Fibroblast of skin of abdomen (primary cell): ENCODE measurements at places on chromosomes 6 and 20.

- no peak for DNase-seq
Observed at GRCh38 chr6:135054226-135054568, 425 bp downstream of the HBS1L start.

DNA sequence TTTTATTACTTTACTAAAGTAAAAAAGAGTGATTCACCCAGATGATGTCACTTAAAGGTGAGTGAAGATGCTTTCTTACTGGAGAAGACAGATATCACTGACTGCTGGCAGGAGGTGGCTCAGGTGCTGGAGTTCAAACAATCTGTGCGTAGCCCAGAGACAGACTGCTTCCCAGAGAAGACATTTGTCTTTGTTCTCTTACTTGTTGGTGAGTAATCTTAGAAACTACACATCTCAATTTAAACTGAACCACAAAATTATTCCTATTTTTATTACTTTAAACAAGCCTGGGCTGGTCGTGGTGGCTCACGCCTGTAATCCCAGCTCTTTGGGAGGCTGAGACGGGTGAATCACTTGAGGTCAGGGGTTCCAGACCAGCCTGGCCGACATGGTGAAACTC, 92.2 kb downstream of the CEP162 start:
- no peak for DNase-seq

DNA sequence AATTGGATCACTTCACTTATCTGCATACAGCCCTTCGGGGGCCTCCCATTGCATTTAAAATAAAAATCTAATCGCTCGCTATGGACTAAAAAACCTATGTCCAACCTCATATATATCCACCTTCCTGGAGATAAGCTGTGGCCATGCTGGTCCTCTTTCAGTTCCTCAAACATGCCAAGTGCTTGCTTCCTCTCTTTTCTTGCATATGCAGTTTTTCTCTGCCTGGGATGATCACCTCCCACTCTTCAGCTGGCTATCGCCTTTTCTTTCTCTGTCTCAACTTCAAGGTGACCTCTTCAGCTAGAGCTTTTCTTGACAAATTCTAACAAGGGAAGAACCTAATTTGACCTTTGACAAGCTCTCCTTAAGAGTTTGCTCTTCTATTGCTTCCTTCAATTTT, 5.6 kb upstream of the TFB1M start:
- no peak for DNase-seq

DNA sequence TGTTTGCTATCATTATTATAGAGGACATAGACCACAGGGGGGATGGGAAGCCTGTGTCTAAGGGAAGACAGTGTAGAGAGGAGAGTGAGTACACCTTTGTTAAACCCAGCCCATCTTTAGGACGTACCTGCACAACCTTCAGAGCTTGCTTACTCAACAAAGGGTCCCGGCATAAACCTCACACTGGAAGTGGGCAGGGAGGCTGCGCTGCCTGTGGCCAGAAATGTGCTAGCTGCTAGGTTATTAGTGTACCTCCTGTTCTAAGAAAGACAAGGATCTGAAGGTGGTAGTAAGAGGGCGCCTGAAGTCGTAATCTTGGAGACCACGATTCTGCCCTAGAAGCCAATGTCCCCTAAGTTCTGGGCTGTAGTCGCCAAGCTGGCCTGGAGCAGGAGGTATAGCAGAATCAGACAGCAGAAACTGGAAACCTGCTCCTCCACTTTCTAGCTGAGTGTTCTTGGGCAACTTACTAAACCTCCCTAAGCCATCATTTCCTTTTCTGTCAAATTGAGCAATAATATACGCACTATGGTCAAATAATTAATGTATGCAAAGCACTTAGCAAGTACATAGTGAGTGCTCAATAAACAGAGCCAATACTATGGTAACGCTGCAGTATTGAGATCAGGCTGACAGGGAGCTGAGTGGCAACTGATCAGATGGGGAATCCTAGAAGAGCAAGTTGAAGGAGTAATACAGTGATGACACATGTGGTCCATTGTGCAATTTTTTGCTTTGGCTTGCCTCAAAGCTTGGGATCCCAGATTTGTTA, 16.8 kb upstream of the AKIRIN2 start:
- DNase-seq, result peak; percentile 20

DNA sequence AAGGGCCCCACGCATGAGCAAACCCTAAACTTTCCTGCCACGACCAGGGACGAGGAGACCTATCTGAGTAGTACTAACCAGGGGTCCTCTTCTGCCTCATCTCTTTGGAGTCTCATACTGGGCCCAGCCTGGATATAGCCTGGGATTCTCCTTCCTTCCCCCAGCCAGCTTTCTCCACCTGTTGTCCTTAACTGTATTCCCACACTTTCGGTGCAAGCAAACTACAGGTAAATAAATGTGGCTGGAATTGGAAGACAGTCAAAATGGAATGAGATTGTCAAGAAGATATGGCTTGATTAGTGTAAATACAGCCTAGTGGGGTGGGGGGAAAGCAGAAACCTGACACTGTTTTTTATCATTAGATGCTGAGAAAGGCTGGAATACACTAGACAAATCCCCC, 23.5 kb upstream of the LY86 start:
- no peak for DNase-seq

DNA sequence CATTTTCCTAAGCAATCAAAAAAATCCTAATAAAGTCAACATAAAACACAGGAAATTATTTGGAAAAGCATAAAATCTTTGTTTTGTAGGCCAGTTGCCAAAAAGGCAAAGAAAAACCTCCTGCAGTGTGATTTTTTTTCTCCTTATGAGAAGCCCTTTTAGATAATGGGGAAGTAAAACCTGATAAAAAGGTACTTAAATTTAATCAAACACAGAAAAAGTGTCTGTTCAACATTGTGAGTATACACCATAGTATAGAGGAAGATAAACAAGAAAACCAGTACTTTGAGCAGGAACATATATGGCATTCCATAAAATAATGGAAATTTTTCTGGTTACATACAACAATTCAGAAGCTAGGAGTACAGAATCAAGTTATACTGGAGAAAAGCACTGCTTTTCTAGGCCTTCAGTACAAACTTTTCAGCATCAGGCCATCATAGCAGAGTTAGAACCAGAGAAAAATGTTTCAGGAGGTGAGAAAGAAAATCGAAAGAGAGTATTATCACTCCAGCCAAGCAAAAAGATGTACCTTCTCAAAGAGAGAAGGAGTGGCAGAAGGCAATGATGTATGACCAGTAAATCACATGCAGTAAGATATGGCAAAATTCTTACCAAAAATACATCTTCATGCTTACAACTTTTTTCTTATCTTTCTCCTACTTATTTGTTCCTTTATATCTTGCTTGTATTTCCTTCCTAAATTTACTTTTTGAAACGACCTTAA, 494.9 kb downstream of the KIF16B start:
- no peak for DNase-seq

- DNase-seq, result no peak
Observed at GRCh38 chr20:63431944-63432343, 40.5 kb downstream of the KCNQ2 start.

DNA sequence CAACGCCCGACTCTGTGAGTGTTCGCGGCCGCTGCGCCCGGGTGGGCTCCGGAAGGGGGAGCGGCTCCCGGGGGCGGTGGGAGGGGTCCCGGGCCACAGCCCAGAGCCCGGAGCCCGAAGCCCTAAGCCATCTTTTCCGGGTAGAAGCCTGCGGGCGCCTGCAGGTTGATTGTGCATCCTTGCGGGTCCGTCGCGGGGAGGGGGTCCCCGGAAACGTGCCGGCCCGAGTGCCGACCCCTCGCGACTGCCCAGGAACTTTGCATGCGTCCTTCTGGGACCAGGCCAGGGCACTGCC, 413 bp downstream of the PTPRA start:
- DNase-seq, result no peak

- DNase-seq, result no peak
Observed at GRCh38 chr20:22260506-22260905, 323.9 kb downstream of the FOXA2 start.

- peak; percentile 36 for DNase-seq
Observed at GRCh38 chr6:97059473-97059872, 134.9 kb downstream of the KLHL32 start.

DNA sequence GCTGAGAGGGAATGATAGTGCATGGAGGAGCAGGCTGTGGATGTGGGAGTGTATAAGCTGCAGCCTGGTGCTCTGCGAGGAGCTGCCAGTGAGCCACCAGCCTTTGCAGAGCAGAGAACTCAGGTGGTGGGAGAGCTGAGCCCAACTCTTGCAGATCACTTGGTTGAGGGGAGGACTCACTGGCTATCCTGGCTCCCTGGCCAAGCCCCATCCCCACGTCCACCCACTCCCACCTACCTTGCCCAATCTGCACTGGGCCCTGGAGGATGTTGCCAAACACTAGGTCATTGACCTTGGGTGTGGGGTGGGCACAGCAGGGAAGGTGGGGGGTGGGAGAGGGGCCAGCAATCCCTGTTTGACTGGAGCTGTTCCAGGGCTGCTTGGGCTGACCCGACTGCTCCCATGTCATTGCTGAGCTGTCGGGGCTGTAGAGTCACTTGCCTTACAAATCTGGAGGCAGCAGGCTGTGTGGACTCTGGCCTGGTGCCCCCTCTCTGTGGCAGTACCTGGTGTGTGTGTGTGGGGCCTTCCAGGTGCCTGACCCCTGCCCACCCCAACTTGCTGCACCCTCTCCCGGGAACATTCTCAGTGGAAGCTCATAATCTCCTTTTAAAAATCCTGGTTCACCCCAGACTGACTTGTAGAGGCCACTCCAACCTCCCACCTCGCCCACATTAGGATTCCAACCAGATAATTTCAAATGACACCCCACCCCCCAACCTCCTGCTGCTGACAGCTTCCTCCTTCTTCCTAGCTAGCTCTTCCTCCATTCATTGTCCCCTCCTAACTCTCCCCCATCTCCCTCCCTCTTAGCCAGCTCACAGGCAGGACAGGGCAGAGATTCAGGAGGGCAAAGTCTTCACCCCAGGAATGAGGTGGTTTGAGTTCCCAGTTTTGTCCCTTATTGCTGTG, 162.3 kb downstream of the MRPL14 start:
- no peak for DNase-seq

DNA sequence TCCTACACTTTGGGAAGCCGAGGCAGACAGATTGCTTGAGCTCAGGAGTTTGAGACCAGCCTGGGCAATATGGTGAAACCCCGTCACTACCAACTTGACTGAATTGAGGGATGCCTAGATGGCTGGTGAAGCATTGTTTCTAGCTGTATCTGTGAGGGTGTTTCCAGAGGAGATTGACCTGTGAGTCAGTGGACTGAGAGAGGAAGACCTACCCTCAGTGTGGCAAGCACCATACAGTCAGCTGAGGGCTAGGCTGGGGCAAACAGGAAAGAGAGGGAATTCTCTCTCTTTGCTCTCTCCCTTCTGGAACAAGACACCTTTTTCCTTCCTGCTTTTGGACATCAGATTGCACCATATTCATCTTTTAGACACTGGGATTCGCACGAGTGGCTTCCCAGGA, 3.7 kb upstream of the ZUP1 start:
- DNase-seq, result no peak

- DNase-seq, result no peak
Observed at GRCh38 chr6:69294407-69294806, 502.4 kb downstream of the LMBRD1 start.

DNA sequence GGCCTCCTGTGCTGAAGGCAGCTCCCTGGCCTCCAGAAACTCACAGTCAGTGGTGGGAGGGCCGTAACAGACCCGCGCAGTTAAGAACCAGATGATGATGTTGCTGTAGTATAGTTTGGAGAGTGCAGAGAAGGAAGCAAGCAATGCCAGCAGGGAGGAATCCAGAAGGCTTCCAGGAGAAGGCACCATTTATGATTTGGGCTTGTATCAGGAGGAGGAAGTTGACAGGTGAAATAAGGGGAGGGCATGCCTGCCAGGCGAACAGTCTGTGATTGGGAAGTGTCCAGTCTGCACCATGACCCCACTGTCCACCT, 13.3 kb upstream of the BAK1 start:
- no peak for DNase-seq

GRCh38 chr6:1535295-1535694, 74.4 kb upstream of the FOXC1 start:
- DNase-seq, result peak; percentile 8

- DNase-seq, result peak; percentile 45
Observed at GRCh38 chr6:80594461-80594860, 488.0 kb downstream of the BCKDHB start.

DNA sequence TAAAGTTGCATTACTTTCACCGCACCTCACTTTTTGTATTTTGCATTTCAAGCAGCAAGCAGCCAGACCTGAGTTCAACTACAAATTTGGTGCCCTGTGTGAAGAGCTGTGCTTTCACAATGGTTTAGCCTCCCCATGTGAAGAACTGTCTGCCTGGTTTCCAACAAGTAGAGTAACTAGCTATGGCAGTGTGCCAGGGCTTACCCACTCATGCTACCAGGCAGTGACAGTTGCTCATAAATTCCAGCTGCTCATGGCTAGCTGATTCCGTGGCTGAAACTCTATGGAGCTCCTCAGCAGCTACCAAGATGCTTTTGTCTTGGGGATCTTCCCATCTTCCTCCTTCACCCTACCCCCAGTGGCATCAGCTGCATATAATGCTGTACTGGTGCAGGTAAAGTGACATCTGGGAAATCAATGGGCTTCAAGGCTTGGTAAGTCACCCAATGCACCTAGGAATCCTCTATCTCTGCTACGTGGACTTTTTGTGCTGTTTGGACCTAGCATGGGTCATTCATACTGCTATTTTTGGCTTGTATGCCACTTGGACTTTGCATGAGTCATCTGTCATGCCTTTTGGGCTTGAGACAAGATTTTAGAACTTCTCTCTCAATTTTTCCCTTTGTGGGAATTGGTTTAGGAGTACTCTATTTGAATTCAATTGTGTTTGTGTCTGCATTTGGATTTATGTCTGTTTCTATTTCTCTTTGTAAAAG, 176.5 kb upstream of the GJE1 start:
- peak; percentile 0 for DNase-seq

DNA sequence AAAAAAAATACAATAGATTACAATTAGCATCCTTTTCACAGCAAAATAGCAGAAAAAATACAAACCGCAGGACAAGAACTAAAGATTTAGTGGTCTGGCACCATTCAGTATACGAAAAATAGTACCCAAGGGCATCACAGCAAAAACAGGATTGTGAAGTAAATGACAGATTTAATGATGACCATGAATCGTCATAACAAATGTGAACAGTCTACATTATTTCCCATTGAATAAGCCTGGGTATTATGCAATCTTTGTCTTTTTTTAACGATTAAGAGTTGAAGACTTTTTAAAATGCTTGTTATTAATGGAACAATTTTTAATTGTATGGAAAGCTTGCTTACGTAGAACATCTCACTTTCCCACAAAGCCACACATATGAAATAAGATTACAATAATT, 432.8 kb downstream of the PKHD1 start:
- no peak for DNase-seq
